Inflammatory macrophage (primary cell): ENCODE measurements at places on chromosomes 12 and 14.

DNA sequence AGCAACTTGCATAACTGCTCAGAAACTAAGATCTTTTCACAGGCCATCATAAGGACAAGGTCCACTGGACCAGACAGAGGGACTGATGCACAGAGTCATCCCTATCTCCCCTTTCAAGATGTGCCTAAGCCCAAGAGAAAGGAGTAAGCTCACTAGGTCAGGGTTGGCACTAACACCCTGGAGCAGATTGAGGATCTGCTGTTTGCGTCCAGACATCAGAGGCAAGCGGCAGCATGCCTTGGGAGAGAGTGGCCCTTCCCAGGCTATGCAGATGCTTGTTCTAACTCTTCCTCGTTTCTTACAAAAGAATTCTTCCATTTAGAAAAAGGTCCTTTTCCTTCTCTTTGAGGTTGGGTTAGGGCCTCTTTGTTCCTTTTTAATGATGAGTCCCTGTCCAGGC is 187.2 kb downstream of the KCNA5 start:
- DNase-seq: no peak

GRCh38 chr12:13436696-13437391 is 240.3 kb downstream of the EMP1 start:
- DNase-seq: no peak

GRCh38 chr12:64678835-64679234 is 68.5 kb downstream of the RASSF3 start:
- DNase-seq: no peak

- DNase-seq: no peak
These were observed 6.7 kb downstream of the ANO4 start for GRCh38 chr12:100801320-100801719.

- DNase-seq: no peak
These were observed 988.6 kb upstream of the TMEM132C start for GRCh38 chr12:127278351-127278750.

DNA sequence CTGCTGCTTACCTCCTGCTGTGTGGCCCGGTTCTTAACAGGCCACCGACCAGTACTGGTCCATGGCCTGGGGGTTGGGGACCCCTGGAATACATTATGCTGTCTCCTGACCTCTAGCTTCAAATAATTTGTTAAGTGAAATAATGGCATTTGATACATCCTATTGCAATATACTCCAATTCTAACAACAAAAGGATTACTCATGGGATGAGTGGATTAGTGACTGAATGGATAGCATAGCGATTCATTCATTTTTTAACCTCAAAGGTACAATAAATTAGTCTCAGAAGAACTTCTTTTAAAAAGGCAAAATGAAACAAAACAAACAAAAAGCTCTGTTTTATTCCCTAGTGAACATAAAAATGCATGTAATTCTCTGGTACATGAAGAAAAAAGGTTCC is 147.9 kb upstream of the PKP2 start:
- DNase-seq: no peak

GRCh38 chr12:45477526-45477925 is 252.0 kb upstream of the ARID2 start:
- DNase-seq: no peak

- DNase-seq: no peak
These were observed 37.4 kb downstream of the IFT43 start for GRCh38 chr14:76022991-76023390.

- DNase-seq: peak; percentile 93
These were observed at the start of gene C1RL for GRCh38 chr12:7108796-7109571. Gene C1RL, minus strand, starts transcription at chr12:7109214. Its CDS starts 34 bp downstream, at chr12:7109180.

GRCh38 chr14:99497894-99498293 is 16.7 kb downstream of the CCNK start:
- no peak for DNase-seq

DNA sequence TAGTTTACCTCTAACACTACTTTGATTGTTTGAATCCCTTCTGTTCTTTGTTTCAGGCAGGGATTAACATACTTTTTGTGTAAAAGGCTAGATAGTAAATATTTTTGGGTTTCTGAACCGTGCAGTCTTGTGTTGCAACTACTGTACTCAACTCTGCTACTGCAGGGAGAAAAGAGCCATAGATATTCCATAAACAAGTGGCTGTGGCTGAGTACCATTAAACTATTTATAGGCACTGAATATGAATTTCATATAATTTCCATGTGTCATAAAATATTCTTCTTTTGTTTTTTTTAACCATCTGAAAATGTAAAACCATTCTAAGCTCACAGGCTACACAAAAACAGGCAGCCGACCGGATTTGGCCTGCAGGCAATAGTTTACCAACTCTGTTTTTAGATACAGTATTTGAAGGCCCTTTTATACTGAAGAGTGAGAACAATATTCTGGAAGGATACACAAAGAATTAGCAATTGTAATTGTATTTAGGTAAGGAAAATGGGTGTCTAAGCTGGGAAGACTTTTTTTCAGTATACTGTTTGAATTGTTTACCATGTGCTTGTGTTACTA is 15.7 kb downstream of the NR1H4 start:
- no peak for DNase-seq

DNA sequence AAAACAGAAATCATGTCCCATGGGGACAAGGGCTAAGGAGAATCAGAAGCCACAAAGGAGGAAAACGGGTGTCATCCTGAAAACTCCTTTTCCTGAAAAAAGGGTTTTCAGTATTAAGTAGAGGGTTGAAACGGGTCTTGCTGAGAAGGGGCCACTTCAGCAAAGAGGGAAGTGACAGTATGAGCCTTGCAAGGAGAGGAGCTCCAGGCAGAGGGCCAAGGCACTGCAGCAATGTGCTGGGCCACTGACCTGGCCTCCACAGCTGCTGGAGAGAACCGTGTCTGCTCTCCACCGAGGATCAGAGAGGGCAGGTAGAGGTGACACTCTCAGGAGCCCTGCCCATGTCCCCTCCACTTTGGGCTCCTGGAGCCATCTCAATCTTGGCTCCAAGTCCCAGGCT is 103.3 kb downstream of the NCOR2 start:
- DNase-seq: no peak

- no peak for DNase-seq
These were observed 471.4 kb downstream of the FSCB start for GRCh38 chr14:44035707-44036106.

DNA sequence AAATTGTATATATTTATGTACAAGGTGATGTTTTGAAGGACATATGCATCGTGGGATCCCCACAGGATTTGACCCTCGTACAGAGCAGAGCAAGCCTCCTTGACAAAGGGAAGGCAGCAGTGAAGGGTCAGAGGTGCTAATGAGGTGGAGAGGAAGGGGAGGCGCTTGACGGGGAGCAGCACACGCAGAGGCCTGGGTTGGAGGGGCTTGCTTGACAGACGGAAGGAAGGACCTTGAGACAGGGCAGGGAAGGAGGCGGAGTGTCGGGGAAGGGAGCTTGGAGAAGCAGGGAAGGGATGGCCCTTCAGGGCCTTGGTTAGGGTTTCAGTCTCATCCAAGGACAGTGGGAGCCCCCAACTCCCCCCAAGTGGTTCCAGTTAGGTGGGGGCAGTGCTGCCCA is 52.6 kb downstream of the ZNF664 start:
- DNase-seq: no peak

- peak; percentile 83 for DNase-seq
These were observed 181.3 kb upstream of the FKBP4 start for GRCh38 chr12:2613326-2614073.

DNA sequence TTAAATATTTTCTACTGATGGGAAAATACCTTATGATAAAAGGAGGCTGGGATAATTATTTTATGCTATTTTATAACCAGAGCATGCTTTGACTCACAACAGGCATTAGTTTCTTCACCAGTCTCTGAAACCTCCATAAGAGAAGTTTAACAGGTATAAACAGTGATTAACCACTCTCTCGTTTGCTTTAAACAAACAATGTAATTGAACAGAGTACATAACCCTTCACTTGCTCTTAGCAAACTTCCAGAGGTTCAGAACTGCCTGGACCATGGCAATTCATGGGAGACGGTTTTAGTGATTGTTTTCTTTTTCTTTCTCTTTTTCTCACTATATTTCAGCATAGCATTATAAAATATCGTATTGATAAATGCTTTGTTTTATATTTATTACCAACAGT is 35.3 kb downstream of the CFAP251 start:
- DNase-seq: no peak

- DNase-seq: no peak
These were observed 83.0 kb downstream of the LRRC9 start for GRCh38 chr14:60002819-60003492.

GRCh38 chr12:3083921-3084347 is 6.8 kb downstream of the TSPAN9 start:
- no peak for DNase-seq

GRCh38 chr14:75941030-75941429 is 40.8 kb downstream of the TGFB3 start:
- no peak for DNase-seq

DNA sequence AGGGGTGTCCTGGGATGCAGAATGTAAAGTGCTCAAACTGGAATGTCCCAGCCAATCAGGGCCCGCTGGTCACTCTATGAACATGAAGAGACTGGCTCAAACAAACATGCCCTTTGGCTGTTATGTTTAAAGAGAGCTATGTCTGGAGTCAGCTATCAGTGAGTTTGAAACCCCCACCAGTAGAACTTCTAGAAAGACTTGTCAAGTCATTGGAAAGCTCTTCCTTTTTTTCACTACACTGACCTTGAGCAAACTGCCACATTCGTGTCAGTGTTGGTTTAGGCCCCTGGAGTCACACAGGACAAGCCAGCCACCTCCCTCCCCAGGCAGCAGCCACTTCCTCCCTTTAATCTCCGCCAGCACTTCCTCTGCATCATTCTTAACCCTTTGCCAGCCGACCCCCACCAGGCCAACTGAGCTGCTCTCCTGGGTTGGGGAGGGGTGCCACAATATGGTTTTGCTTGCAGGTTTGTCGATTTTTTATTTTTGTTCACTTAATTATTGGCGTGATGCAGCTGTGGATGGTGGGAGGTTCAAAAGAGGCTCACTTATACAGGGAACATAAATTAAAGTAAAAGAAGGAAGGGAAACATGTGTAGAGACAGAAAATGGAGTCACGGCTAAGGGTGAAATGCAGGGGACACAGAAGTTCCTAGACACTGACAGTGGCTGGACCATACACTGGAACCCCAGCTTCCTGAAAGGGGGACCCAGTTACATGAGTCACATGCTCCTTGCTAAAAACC is 25.3 kb downstream of the CMKLR1 start:
- DNase-seq: peak; percentile 90

DNA sequence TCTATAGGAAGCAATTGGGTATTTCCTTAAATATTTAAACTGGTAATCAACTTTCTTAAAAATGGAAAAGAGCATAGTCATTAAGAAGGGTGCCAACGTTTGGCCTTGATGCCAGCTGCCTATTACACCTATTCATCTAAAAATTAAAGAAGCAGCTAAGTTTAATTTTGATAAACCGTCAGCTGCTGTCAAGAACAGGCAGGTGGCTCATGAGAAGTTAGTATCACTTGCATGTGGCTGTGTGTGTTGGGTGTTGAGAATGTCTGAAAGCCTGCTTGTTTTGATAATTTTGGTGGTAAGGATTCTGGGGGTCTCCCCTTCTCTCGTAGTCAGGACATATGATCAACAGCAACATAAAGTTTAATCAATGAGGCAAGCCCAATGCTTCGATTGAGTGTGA is 6.5 kb downstream of the GLRX5 start:
- no peak for DNase-seq

DNA sequence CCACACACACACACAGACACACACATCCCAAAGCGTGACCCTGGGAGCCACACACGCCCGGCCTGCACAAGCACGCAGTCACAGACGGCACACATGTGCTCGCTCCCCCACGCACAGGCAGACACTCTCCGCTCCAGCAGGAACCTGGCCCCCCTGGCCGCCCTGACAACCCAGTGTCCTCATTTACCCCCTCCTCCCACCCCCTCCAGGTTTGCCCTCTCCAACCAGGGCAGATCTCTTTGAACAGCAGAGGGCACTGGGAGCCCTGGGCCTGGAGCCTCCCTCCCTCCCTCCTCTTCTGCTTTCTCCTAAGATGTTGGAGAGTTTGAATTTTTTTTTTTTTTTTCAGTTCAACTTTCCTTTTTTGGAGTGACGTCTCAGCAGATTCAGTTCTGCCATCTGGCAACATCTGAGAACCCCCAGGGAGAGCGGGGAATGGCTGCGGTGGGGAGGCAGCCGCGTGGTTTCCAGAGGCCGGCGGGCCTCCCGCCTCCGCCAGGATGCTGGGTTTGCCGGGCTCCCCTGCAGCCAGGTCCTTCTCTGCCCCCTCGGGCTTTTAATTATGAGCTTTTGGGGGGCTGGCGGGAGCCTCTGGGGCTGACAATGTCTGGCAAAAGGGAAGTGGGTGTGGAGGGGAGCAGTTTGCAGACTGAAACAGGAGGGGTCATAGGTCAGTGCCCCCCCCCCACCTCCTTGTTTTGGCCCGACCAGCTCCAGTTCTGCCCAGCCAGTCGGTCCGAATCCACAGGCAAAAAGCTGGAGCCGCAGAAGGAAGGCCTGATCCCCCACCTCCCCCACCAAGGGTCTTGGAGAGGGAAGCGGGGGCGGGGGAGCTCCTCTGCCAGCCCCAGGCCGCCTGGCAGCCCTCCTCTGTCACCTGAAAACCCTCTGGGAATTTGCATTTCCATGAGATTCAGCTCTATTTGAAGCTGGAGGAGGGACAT is 1.3 kb upstream of the NCOR2 start:
- peak; percentile 79 for DNase-seq

- no peak for DNase-seq
These were observed 4.2 kb downstream of the RFX4 start for GRCh38 chr12:106586803-106587684.

DNA sequence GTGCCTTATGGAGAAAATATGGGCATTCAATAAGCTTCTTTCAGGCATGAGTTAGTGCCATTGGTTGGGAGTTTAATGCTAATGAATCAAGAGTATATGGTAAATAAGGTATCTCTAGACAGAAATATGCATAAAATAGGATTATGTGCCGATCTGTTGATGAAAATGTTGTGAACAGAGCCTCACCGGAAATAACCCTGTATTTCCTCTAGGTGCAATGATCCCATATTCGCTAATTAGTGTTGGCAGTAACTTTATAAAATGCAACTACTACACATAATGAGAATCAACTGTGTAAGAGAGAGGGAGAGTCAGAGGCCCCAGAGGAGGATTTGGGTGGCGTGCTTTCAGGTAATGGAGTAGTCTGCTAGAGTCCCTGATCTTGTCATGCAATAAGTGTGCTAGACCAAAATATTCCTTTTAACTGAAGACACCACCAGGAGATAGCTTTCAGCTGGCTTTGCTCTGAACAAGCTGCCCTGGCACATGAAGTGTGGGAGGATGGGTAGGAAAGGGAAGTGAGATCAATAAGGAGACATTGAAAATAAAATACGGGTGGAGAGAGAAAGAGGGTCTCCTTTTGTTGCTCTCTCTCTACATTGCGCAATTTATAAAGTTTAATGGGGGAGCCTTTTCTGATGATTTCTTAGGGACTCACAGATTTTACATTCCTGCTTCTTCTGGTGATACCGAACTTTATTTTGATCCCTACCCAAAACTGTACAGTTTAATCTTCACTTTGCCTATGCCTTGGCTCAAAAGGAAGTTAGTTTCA is 68.6 kb upstream of the PLXNC1 start:
- DNase-seq: no peak
